ENCODE measurements at places on chromosomes 11 and 22.

DNA sequence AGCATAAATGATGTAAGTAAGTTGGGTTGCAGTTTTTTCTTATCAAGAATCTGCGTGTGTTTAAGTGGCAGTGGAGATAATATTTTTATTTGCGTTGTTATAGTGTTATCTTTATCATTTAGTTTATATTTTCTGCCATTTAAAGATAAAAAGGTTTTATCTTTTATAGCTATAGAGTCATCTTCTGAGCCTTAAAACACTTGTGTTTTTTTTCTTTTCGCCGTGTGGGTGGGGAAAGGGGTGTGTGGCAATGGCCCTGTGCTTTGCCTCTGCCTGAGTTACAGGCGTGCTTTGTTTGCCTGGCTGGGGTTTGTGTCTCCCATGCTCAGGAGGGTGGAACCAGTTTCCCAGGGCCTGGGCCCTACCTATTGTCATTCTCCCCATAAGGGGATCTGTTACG, 16.2 kb downstream of the ARHGEF12 start:
- no peak for DNase-seq

DNA sequence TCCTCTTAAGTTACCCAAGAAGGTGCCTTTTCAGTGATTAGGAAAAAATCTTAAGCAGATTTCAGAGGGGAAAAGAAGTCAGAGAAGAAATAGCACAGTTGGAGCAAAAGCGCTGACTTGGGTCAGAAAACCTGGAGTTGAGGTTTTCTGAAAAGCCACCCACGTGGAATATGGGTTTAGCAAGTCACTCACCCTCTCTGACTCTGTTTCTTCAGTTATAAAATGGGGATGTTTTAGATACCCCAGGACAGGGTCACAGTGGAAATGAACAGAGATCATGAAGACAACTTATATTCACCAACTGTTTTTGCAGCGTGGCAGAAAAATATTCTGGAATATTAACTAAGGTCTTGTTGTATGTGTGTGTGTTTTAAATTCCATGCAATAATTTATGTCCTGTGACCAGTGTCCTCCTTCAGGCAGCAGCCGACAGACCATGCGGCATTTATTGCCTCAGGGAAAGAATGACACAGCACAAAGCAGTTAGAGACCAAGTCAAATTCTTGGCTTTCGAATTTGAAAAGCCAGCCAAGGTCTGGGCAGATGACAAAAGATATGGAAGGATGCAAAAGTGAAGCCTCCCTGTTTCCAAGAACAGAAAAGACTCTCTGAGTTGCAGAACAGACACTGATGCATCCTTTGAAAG, 119.9 kb downstream of the MIAT start:
- DNase-seq = no peak

- DNase-seq = no peak
Observed at GRCh38 chr11:57785072-57785471, 23.5 kb downstream of the CTNND1 start.

DNA sequence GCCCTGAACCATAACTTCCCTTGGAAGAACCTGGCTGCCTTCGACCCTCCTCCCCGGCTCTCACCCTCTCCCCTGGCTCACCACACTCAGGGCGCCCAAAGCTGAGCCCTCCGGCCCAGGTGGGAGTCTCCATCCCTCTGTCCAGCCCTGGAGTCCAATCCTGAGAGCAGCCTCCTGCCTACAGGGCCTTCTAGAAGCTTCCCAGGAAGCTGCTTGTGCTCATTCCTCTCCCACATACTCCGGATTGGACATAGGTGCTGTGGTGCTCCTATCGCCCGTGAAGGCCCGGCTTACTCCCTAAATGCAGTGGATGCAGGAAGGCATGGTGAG, 1332.0 kb downstream of the BRD1 start:
- DNase-seq = no peak

- DNase-seq = no peak
Observed at GRCh38 chr22:48923165-48923865, 904.4 kb downstream of the BRD1 start.

- no peak for DNase-seq
Observed at GRCh38 chr22:45281010-45281409, 3.7 kb upstream of the UPK3A start.

GRCh38 chr11:40241524-40242051, 1217.9 kb downstream of the LRRC4C start:
- DNase-seq = no peak

- DNase-seq = peak; percentile 75
Observed at GRCh38 chr11:14554959-14555358, 34.8 kb upstream of the PSMA1 start.

Measured in central memory CD4-positive, alpha-beta T cell (primary cell).